ENCODE measurements at places on chromosomes 6 and 20.

GRCh38 chr6:129882510-129883023 lies 21.5 kb upstream of the TMEM244 start:
- no peak for DNase-seq

DNA sequence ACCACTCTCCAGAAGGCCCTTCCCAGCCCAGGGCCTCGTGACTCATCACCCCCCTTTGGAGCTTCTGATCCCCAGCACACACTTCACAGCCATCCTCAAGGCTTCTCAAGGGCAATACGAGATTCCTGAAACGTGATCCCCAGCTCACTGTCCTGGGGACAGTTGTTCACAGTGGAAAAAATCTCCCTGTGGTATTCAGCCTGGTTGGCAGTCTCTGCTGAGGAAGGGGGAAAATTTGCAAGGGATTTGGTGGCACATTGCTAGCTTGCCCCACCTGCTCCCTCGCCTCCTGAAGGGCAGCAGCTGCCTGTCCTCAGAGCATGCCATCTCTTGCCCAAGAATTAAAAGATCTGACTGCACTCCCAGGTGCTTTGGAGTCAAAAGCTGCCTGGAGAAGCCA lies 20.7 kb upstream of the PKHD1 start:
- DNase-seq = no peak

- DNase-seq = no peak
These were observed 35.3 kb downstream of the CD2AP start for GRCh38 chr6:47512872-47513271.

GRCh38 chr20:37479925-37480691 lies 40.9 kb upstream of the NNAT start:
- no peak for DNase-seq

- DNase-seq = peak; percentile 0
These were observed 166.8 kb upstream of the GRIK2 start for GRCh38 chr6:101226677-101227135.

DNA sequence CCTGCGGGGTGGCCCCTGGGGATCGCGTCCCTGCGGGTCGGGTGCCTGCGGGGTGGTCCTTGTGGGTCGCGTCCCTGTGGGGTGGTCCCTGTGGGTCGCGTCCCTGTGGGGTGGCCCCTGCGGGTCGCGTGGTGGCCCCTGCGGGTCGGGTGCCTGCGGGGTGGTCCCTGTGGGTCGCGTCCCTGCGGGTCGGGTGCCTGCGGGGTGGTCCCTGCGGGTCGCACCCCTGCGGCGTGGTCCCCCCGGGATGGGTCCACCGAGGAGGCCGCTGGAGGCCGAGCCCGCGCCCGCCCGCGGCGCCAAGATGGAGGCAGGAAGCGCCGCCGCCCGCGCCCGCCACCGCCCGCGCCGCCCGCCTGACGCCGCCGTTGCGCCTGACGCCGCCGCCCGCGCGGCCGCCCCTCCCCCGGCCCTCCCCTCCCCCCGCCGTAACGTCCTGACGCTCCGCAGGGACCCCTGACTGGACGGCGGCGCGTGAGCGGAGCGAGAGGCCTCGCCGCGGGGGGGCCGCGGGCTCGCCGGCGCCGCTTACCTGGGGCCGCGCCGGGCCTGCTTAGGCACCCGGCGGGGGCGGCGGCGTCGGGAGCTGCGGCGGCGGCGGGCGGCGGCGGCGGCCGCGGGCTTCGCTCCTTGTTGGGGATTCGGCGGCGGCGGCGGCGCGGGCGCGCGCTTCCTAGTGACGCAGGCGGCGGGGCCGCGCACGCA lies at the start of gene GMEB2:
GMEB2 (minus strand) TSS at position 678 of the 705 bp plus-strand sequence. CDS start 7,704 bp downstream, outside the sequence.
- peak; percentile 83 for DNase-seq

DNA sequence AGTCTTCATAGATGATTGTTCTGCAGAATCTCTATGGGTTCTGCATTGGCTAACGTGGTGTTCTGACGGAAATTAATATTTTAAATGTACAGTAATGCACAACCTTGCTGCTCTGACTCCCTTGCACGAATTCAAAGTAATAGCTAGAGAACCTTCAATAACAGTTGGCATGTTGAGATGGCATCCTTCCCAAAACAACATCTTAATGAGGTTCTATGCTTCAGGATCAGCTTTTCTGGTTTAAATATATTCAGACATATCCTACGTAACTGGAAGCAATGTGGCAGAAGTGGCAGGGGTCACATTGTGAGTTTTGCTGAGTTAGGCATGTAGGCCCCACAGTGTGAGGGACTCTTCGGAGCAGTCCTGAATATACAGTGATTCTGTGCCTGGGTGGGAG lies 25.7 kb downstream of the DSE start:
- no peak for DNase-seq

DNA sequence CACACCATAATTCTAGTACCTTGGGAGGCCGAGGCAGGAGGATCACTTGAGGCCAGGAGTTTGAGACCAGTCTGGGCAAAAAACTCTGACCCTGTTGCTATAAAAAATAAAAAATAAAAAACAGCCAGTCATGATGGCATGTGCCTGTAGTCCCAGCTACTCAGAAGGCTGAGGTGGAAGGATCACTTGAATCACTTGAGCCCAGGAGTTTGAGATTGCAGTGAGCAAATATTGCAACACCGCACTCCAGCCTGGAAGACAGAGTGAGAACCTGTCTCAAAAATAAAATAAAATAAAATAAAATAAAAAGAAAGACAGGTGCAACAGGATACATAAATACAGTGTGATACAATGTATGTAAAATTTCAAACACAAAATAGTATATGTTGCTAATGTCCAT lies 154.5 kb downstream of the OTOR start:
- no peak for DNase-seq

GRCh38 chr6:150451807-150452427 lies 83.1 kb downstream of the IYD start:
- DNase-seq = no peak

All from activated T-cell treated with anti-CD3 and anti-CD28 coated beads, Interleukin-2, amount 50 U/mL, for 72 hours (primary cell).